ENCODE measurements at places on chromosomes 7 and 10.

DNA sequence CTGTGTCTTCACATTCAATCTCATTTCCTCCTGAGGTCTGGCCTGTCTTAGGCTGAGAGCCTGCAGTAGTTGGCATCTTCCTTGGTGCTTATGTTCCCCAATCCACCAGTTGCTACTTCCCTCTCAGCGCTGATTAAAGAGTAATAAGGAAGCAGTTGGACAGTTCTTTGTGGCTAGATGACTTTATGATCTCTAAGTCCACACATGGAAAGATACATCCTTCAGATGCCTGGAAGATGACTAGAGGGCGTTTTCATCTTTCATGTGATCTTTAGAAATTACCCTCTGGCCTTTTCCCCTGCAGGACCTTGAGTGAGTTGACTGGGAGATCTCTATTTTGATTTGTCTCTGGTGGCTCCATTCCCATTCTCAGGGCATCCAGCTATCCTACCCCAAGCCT lies 204.5 kb downstream of the GRM3 start:
- DNase-seq: no peak

GRCh38 chr10:121942749-121943416 lies 15.1 kb upstream of the ATE1 start:
- no peak for DNase-seq

GRCh38 chr10:113937756-113938155 lies 83.3 kb downstream of the NHLRC2 start:
- DNase-seq: no peak

- no peak for DNase-seq
Observed at GRCh38 chr7:134888141-134888740, 98.1 kb upstream of the AGBL3 start.

- DNase-seq: no peak
Observed at GRCh38 chr7:3695602-3696001, 394.6 kb downstream of the SDK1 start.

DNA sequence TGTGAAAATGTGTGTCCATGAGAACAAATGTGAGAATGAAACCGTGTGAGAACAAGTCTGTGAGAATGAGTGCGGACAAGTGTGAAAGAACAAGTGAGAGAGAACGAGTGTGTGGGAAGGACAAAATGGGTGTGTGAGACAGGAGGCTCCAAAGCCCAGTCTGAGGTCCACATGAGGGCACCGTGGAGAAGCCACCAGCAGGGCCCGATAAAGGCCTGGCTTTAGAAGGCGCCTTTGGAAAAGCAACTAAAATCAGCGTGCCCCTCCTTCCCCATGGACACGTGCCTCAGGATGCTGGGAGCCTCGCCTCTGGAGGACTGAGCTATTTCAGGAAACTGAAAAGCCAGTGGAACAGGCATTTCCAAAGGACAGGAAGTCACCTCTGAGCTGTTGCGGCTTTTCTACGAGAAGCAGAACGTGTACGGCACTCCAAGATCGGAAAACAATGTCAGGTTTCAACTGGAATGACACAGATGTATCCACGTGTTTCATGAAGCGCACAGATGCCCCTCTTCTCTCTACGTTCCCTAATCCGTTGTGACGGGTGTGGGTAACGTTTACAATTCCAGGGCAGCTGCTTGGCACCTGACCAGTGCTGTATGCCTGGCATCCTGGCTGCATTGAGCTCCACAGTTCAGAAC lies 46.4 kb downstream of the ESYT2 start:
- no peak for DNase-seq

- no peak for DNase-seq
Observed at GRCh38 chr10:104336821-104337467, 1.3 kb downstream of the ITPRIP start.

DNA sequence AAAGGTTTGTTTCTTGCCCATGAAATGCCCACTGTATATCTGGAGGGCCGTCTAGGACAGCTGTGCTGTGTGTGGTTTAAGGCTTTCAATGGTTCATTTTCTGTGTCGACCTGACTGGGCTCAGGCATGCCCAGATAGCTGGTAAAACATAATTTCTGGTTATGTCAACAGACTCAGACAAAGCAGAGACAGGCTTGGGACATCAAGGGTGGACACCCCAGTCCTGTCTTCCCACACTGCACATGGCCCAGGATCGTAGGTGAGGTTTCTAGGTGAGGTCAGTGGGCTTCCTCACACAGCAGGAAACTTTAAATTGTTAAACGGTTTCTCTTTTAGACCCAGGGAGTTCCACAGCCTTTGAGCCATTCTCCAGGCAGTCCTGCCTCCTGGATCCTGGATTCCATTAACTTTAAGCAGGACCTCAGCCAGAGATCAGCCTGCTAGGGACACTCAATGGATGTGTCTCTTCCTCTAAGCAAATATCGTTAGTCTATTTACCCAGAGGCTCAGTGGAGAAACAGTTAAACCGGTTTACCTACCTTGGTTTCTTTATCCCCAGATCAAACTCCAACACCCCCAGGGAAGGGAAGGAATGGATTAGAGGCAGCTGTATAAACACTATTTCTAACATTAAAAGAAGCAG lies 66.4 kb downstream of the ST8SIA6 start:
- DNase-seq: no peak

GRCh38 chr7:106089647-106090046 lies 22.5 kb downstream of the SYPL1 start:
- no peak for DNase-seq

DNA sequence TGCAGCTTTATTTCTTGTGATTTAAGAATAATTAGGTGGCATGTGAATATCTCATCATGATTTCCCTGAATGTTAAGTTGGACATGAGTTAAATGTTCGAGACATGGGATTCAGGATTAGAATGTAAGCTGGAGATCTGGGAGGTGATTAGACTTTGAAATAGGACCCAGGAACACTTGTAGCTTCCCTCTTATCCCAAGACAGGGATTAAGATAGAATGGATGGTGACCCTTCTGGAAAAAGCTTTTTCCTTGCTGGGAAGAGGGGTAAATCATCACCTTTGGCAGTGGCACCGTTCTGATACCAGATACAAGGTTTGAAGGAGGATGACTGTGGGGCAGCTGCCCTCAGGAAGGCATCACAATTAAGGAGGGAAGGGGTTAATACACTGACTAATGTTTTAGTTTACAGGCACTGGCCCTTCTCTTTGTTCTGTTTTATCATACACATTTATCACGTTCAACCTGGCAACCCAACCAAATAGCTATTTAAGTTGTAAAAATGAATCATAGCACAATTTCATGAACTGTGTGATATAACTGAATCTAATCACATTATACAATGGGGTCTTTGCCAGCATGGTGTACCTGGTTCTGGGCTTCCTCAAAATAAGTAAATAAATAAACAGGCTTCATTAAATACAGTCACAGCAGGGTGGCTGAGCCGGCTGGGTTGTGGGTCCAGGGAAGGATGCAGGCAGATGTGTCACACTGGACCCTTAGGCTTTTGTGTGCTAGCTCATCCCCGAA lies 212.7 kb downstream of the LRMDA start:
- no peak for DNase-seq

DNA sequence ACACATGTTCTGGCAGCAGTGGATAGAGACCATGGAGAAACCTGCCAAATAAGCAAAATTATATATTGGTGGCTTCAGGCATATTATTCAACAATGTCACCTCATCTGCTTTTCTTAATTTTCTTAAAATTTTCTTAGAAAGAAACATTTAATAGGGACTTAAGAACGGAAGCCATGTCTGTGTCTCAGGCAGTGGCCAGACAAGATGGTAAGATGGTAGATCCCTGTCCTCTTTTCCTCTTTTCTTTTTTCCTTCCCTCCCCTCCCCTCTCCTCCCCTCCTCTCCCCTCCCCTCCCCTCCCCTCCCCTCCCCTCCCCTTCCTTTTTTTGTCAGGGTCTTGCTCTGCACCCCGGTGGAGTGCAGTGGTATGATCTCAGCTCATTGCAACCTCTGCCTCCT lies 24.2 kb upstream of the ICA1 start:
- DNase-seq: no peak

DNA sequence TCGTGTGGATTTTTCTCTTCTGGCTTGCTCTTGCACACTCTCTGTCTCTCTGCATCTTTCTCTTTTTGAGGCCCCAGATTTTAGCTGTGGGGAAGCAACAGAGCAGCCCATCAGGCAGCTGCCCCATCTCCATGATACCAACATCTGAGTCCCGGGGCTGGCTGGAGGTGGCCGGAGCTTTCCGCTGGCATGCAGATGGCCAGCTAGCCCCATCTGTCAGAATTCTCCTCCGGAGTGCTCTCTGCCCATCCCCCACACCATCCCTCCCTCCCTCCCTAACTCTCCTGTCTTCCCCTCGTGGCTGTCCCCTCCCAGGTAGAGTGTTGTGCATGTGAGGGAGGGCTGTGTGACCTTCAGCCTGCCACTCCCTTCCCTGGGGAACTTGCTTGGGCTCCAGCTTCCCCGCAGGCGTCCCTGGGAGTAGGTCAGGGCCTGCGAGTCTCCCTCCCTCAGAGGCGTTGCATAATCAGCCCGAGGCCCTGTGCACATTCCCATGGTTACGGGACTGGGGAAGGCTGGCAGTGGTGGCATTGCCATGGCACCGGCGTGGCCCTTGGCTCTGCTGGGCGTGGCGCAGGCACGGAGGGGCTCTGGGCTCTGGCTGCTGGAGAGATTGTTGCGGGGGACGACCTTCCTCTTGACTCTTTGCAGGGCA lies 24.7 kb downstream of the GHRHR start:
- no peak for DNase-seq

DNA sequence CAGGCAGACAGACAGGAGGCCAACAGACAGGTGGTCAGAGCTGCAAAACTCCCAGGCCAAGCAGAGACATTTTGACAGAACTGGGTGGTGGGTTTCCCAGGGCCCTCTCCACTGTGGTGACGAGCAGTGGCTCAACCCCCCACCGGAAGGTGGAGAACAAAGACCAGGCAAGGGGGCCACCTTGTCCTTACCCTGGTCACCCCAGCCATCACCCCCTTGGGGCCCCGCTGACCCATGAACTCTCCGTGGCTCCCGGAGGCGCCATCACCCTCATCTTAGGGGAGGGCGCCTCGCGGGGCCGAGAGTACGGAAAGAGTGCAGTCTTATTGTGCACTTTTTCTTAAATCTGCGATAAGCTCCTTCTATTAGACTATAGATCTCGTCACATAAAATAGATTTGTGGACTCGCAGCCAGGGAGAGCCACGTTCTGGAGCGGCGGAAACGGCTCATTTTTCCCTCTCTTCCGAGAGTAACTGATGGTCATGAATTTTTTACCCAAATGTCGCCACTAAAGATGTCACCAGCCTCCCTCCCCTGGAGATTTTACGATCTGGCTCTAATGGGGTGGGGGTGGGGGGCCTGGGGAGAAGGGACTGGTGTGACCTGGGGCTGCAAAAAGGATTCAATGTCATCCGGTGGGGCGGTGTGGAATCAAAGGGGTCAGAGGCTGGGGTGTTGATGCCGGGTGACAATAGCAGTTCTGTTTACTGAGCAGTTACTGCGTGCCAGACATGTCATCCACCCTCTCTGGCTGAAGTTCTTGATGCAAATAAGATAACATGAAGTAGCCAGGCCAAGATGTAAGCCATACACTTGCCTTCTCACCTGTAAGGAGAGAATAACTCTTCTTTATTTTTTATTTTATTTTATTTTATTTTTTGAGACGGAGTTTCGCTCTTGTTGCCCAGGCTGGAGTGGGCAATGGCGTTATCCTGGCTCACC lies 71.1 kb upstream of the MYL10 start:
- DNase-seq: no peak

- DNase-seq: no peak
Observed at GRCh38 chr10:74034301-74034700, 36.4 kb downstream of the VCL start.

- DNase-seq: no peak
Observed at GRCh38 chr7:112296432-112296831, 89.9 kb downstream of the ZNF277 start.

DNA sequence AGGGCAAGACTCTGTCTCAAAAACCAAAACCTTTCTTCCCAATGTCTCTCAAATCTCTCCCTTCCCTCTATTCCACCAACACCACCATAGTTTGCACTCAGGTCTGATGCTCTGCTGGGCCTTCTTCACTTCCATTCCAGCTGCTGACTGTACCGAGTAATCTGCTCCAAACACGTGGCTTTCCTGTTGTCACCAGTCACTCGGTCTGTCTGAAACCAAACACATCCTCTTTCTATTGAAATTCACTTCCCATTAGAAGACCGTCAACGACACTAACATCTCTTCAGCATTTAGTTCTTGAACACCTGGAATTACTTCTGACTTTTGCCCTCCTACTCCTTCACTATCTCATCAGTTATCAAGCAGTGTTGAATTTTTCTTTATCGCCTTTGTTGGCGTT lies 4.7 kb upstream of the NRF1 start:
- DNase-seq: no peak

GRCh38 chr7:142012825-142013511 lies 17.3 kb downstream of the MGAM start:
- no peak for DNase-seq

DNA sequence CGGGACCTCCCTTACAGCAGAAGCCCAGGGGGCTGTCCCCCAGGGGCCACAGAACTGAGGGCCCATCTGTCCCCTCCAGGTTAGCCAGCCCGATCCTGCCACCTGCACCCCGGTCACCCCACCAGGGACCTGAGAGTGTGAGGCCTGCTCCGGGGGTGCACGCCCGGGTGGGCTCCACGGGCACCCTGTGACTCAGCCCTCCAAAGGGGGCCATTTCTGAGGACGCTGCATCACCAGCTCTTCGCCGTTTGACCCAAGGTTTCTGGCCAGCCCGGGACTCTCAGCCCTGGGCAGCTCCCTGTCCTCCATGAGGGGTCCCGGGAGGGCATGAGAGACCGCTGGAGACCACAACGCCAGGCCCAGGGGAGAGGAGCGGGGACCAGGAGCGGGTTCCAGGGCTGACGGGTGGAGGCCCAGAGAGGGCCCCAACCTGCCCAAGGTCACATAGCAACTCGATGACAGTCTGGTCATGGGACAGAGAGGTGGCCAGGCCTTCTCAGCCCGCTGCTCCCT lies 79.3 kb downstream of the ELFN1 start:
- DNase-seq: no peak

DNA sequence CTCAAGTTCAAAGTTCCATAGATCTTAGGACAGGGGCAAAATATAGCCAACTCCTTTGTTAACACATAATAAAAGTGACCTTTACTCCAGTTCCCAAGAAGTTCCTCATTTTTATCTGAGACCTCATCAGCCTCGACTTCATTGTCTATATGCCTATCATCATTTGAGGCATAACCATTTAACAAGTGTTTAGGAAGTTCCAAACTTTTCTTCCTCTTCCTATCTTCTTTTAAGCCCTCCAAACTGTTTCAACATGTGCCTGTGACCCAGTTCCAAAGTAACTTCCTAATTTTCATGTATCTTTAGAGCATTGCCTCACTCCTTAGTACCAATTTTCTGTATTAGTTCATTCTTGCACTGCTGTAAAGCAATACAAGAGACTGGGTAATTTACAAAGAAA lies 569.1 kb downstream of the ANKRD7 start:
- no peak for DNase-seq

DNA sequence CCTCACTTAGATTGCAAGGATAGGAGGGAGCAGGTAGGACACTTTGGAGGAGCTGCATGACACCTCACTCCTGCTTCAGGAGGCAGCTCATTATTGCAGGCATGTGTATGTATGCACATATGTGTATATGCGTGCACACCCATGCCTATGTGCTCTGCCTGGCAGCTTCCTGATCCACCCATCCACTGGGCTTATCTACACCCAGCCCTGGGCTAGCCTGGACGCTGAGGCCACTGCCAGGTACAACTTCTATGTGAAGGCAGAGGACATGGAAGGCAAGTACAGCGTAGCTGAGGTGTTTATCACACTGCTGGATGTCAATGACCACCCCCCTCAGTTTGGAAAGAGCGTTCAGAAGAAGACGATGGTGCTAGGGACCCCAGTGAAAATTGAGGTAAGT lies 13.3 kb downstream of the LRIT2 start:
- DNase-seq: no peak

- DNase-seq: no peak
Observed at GRCh38 chr7:97871659-97872024, 566 bp downstream of the ASNS start.

- no peak for DNase-seq
Observed at GRCh38 chr7:64098-64915, 128.1 kb upstream of the FAM20C start.

All from stimulated activated CD4-positive, alpha-beta T cell treated with anti-CD3 and anti-CD28 coated beads, Interleukin-1b, Interleukin-23, amount 100 ng/mL, for 1 hour (primary cell).